ENCODE measurements at places on chromosomes 1 and 21.

DNA sequence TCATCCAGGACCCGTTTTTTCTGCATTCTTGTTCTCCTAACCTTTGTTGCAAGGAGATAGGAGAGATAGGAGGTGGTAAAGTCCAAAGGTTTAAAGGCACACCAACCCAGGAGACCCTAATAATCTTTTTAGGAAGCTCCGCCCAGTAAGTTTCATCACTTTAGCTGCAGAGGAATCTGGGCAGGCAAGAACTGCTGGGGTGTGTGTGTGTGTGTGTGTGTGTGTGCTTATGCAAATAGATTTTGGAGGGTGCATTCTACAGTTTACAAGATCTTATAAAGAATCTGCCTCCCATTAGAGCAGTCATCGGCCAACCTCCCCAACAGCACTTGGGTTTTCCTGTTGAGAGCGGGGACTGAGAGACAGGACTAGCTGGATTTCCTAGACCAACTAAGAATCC lies 3.9 kb upstream of the IL10 start:
- DNase-seq, result no peak

DNA sequence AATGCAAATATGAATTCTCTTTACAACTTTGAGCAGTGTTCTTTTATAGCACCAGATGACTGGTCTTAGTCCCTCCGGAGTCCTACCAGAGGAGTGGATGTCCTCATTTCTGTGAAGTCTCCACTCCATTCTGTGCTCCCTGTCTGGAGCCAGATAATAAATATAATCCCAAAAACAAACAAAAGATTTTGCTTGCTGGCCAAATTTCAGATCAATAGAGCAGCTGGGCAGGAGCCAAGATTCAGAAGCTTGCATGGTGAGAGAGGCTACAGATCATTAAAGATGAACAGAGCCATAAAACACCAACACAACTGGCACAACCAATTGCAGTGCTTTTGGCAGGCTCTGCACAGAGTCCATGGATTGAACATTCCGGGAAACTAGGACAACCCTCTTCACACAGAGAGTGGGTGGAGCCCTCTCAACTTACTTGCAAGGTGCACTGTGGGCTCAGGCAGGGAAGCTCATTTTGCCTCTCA lies 231.5 kb upstream of the SNX7 start:
- DNase-seq, result peak; percentile 4

- no peak for DNase-seq
Observed at GRCh38 chr1:206445911-206446356, 24.3 kb upstream of the IKBKE start.

- peak; percentile 98 for DNase-seq
Observed at GRCh38 chr1:212218911-212219310, 66.3 kb upstream of the PPP2R5A start.

GRCh38 chr1:169099561-169099960 lies 6.9 kb upstream of the ATP1B1 start:
- DNase-seq, result no peak

GRCh38 chr21:42471206-42471605 lies 24.8 kb downstream of the RSPH1 start:
- DNase-seq, result no peak

DNA sequence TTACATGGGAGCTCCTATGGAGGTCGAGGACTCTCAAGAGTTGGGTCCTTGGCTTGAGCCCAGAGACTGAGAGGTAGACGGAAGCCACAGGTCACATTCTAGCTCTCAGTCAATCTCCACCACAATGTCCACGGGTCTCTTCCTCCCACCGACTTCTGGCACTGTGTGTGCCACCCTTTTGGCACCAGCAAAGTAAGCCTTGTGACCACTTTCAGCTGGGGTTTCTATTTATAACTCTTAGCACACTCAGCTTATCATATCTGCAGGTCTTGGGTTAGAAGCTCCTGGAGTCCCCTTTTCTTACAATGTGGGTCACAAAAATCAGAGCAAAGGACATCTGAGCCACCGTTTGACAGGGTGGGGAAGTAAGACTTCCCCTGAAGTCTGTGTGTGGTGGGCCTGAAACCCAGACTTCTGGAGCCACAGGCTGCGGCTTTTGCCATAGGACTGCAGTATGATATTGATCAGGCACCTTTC lies 28.3 kb downstream of the NCMAP start:
- no peak for DNase-seq

DNA sequence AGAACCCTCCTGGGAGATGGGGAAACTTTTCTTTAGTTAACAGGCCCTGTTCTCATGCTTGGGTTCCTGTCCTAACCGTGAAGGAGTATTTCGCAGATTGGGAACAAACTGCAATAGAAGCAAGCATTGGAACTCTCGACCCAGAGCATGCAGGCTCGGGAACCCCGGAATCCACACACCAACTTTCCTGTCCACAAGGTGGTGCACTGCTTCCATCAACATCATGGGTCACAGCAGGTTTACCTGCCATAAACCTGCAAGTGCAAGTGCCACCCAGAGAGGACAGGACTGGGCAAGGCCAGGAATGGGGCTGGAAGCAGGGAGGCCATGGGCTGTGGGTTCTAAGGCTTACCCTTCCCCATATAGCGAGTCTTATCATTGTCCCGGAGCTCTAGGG lies 6.9 kb downstream of the ENO1 start:
- DNase-seq, result no peak

DNA sequence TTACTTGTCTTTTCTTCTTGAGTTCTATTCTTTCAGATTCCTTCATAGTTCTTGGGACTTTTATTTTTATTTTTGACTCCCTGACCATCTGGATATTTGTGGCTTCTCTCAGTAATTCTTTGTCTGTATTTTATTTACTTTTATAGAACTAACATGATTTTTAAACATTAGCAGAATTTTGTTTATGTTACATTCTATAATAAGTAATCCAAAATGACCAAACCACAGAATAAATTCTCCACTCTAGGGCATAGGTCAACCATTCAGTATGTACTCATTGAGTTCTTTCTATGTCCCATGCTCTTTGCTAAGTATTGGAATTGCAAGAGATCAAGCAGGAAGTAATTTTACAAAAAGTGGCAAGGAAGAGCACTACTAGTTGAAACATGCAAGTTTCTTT lies 969.0 kb downstream of the TTLL7 start:
- peak; percentile 35 for DNase-seq

- DNase-seq, result no peak
Observed at GRCh38 chr1:230620649-230621323, 21.5 kb upstream of the COG2 start.

DNA sequence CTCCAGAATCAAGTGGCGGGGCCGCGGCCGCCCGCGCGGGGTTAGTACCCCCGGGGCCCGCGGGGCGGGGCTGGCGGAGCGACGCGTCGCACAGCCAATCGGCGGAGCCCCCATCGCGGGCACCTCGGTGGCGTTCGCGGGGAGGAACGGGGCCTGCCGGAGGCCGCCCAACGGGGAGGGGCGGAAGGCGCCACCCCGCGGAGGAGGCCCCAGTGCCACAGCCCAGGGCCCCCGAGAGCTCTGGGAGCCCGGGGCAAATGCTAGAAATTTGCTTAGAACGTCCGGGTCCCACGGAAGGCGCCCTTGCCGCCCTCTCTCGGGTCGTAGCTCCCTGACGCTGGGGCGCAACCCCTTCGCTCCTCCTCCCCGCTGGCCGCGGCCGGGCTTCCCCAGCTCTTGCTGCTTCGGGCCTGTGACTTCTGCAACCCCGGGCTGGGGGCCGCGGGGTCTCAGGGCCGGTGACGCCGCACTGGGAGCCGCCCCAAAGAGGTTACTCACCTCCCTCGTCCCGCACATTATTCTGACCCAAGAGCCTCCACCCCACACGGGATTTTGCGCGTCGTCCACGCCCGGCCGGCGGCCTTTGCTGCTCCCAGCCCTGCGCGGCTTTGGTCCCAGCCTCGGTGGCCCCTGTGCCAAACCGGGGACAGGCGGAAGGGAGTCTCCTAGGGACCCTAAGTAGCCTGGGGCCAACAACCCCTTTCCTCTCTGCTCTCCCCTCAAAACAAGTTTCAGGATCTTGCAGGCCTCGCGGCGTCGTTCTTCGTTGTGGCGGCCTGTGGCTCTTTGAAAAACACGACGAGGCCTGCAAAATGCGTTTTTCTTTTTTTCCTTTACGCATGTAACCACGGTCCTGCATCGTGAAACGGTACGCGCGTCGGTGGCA lies at the start of gene RUNX3:
Gene RUNX3, minus strand, starts transcription at position 17 of the 886 bp plus-strand sequence. CDS start 408 bp downstream, outside the sequence.
- DNase-seq, result no peak

GRCh38 chr1:204821924-204822323 lies 48.7 kb upstream of the NFASC start:
- DNase-seq, result no peak

GRCh38 chr1:168653567-168653966 lies 75.4 kb downstream of the DPT start:
- DNase-seq, result no peak

- DNase-seq, result no peak
Observed at GRCh38 chr1:164363980-164364379, 195.0 kb upstream of the PBX1 start.

DNA sequence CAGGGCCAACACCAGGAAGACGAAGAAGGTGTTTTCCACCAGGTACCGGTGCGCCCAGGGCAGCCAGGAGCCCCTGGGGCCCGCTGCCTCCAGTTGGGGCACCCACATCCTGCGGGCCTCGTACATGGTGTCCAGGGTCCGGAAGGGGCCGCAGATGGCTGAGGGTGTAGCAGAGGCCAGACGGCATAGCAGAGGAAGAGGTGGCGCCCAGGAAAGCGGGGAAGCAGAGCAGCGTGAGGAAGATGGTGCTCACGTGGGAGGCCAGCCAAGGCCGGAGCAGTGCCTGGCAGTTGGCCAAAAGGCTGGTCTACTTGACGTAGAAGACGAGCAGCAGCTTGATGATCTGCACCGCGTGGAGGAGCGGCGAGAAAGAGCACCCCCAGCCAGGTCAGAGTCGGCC lies 40.4 kb downstream of the ZNF691 start:
- DNase-seq, result no peak

DNA sequence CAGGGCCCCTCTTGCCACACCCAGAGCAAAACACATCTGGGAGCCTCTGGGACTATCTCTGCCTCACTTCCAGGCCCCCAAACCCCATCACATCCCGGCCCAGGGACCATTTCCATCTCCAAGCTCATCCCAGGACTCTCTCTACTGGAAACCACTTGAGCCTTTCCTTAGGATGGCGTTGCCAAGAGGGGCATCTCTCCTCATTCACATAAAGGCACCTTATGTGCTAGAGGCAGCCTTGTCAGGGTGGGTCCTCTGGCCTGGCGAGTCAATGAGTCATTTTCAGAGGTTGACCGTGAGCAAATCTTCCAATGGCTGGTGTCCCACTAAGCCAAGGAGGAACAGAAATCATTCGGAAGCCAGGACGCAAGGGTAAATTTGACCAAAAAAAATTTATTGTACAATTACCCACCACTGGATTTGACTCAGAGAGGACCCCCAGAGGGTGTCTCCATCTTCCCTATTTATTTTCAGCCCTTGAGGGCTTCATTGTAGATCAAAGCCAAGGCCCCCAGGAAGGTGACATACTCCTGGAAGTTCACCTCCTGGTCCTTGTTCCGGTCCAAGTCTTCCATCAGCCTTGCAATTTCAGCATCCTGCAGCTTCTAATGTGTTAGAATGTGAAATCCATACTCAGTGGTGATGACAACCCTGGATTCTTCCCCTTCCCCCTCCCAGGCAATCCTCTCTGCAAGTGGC lies 1.4 kb downstream of the S100A6 start:
- peak; percentile 55 for DNase-seq

GRCh38 chr1:68653882-68654281 lies 157.0 kb upstream of the DEPDC1 start:
- DNase-seq, result no peak

- peak; percentile 84 for DNase-seq
Observed at GRCh38 chr1:165376041-165376810, 19.7 kb upstream of the LMX1A start.

GRCh38 chr1:23598424-23598823 lies 39.1 kb upstream of the ID3 start:
- no peak for DNase-seq

DNA sequence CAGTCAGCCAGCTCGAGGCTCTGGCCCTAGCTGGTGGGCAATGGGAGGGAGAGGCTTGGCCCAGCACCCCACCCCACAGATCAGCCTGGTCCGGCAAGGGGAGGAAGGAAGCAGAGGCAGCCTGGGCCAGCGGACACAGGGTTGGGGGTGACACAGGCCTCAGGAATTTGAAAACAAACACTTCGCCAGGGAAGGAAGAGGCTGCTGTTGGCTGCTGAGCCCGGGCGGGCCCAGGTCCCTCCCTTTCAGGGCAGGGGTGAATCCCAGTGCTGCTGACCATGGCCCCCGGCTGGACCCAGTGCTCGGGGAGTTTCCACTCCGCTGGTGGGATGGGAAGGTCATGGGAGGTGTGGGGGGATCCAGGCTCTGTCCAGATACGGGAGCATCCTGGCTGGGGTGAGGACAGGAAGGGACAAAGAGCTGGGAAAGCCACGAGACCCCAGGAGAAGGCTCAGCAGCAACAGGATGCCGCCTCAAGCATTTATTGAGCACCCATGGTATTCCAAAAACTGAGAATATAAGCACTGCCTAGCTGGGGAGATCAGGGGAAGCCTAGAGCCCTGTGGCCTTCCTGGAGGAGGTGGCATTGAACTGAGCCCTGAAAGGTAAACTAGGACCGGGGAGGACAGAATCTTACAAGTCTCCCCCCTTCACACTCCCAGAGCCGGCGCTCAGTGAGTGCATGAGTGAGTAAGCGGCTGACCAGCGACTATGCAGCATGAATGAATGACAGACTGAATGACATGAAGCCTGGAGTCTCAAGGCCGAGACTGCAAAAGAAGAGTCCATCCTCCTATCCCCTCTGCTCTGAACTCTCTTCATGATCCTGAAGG lies 26.2 kb upstream of the EPHA2 start:
- DNase-seq, result peak; percentile 94

- no peak for DNase-seq
Observed at GRCh38 chr21:28761674-28762356, 230.9 kb downstream of the LTN1 start.

DNA sequence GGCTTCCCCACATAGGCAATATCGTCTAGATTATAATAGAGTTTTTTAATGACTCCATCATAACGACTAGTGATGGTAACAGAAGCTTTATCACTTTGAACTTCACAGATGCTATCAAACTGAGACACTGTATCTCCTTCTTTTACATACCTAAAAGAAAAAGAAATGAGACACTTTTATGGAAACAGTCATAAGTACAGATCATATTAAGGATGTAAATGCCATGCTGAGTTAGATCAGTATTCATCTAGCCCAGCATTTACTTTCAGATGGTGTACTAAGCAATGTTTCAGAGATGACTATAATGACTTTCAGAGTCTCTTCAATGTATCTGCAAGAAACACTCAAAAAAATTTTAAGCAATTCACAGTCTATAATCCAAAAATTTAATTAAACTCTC lies 18.9 kb downstream of the DBT start:
- DNase-seq, result no peak

DNA sequence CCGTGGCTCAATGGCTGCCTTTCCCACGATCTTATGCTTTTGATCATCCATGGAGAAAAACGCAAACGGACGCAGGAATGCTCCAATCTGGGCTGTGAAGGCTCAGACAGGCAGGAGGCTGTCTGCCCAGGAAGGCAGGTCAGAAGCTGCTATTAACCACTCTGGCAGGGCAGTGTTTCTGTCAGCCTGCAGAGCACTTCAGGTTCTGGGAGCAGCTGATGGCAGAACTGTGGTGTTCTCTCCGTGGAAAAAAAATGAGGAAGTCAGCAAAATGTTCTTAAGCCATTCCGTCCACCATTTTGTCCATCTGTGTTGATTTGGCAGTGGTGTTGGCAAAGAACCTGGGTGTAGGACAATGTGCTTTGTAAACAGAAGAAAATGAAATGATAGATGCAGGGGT lies 91.7 kb downstream of the SIM2 start:
- DNase-seq, result no peak

Data from ACHN (cell line).